ENCODE measurements at places on chromosomes 11 and 22. TPM values are rescaled to one million over a fixed set of nuclear protein-coding genes. Genes with fewer than 3 reads are reported as not detected.
A peak's percentile ranks its signal among the peaks of the same experiment; 100 is the strongest.

GRCh38 chr22:44248926-44249325, 63.8 kb downstream of the SHISAL1 start:
- no peak overlapping the region for H3K27ac ChIP-seq
- DNase-seq = peak; percentile 3
- peaks cover 22% of the 10 kb centered on the region for H3K27me3 ChIP-seq
- no peaks in the 10 kb centered on the region for H3K36me3 ChIP-seq
- H3K4me1 ChIP-seq = no peaks in the 10 kb centered on the region
- H3K4me3 ChIP-seq = no peak overlapping the region

GRCh38 chr11:33234397-33235190, 22.6 kb upstream of the HIPK3 start:
- no peaks in the 10 kb centered on the region for H3K36me3 ChIP-seq
- H3K27me3 ChIP-seq = no peaks in the 10 kb centered on the region
- no peaks in the 10 kb centered on the region for H3K4me1 ChIP-seq
- DNase-seq = no peak
- H3K4me3 ChIP-seq = no peak overlapping the region

The CTSW gene
- total RNA-seq = 13.2 TPM

- peaks cover 89% of the 10 kb centered on the region for H3K4me1 ChIP-seq
- H3K27me3 ChIP-seq = no peaks in the 10 kb centered on the region
- no peak for DNase-seq
- peak overlapping the region; percentile 81 for H3K4me3 ChIP-seq
- peak overlapping the region; percentile 97 for H3K27ac ChIP-seq
These were observed 5.1 kb downstream of the JAML start for GRCh38 chr11:118219732-118220131.

DNA sequence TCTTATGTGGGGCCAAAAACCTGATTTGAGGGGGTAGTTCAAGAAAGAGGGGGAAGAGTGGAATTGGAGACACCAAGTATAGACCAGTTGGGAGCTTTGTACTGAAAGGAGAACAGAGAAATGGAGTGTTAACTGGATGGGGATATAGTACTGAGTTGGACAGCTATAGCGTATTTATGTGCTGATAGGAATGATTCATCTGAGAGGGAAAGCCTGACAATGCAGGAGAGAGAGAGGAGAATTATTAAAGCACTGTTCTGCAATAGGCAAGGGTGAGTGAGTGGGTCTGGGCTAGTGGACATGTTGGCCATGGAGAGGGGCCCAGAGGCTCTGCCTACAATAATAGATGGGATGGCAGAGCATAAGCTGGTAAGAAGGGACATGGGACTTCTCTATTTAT, 52.9 kb upstream of the PITPNB start:
- H3K36me3 ChIP-seq = peaks cover 6% of the 10 kb centered on the region
- DNase-seq = no peak
- no peak overlapping the region for H3K4me3 ChIP-seq
- peaks cover 3% of the 10 kb centered on the region for H3K4me1 ChIP-seq
- no peak overlapping the region for H3K27ac ChIP-seq

DNA sequence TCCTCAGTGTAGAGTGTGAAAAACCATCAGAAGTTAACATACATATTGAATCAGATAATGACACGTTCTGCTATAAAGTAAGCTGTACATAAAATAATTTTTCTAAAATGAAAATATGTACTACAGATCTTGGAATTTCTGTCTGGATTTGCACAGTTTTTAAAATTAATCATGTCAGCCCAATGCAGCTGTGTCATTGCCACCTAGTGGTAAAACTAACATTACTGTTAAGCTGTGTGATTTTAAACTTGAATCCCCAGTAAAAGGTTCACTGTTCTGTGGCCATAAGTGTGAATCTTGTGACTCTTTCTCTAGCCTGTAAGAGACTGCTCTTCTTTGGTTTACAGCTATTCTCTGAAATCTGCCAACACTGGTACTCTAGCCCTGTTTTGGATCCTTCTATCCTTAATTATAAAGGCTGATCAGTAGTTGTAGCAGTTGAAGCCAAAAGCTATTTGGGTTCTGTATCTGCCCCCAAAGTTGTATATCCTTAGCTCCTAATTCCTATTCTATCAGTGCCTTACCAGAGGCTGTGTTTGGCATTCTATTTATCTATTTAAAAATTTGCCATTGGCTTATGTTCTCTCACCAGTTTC, 4.0 kb downstream of the JRKL start:
- H3K27ac ChIP-seq = no peak overlapping the region
- no peaks in the 10 kb centered on the region for H3K27me3 ChIP-seq
- no peak overlapping the region for H3K4me3 ChIP-seq
- peaks cover 34% of the 10 kb centered on the region for H3K4me1 ChIP-seq

Measured in activated CD4-positive, alpha-beta memory T cell treated with anti-CD3 and anti-CD28 coated beads for 36 hours (primary cell).